Activated effector memory CD4-positive, alpha-beta T cell treated with anti-CD3 and anti-CD28 coated beads, Interleukin-2, amount 50 U/mL, for 16 hours (primary cell): ENCODE measurements at places on chromosomes 6 and 20.

GRCh38 chr6:121876721-121877120 lies 441.3 kb downstream of the GJA1 start:
- DNase-seq = no peak

- no peak for DNase-seq
Measured at GRCh38 chr20:16271450-16271849, 301.8 kb downstream of the KIF16B start.

DNA sequence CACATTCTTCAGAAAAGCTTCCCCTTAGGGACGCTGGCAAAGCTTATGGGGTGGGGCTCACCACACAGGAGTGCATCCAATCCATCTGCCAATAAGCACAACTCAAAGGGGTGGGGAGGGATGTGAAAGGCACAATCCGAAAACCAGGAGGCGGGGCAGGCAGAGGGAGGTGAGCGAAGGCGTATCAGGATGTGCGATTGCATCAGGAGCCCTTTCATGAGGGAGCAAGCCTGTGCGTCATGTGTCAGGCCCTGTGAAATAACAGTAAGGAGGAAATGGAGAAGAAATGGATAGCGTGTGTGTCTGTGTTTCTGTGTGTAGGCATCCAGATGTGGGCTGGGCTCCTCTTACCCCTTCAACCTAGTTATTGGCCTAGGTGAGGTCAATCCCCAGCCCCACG lies 382.4 kb upstream of the CDH4 start:
- DNase-seq = no peak

- DNase-seq = no peak
Measured at GRCh38 chr6:124285146-124285545, 481.5 kb downstream of the NKAIN2 start.

- DNase-seq = no peak
Measured at GRCh38 chr6:45174045-45174444, 154.1 kb upstream of the RUNX2 start.

DNA sequence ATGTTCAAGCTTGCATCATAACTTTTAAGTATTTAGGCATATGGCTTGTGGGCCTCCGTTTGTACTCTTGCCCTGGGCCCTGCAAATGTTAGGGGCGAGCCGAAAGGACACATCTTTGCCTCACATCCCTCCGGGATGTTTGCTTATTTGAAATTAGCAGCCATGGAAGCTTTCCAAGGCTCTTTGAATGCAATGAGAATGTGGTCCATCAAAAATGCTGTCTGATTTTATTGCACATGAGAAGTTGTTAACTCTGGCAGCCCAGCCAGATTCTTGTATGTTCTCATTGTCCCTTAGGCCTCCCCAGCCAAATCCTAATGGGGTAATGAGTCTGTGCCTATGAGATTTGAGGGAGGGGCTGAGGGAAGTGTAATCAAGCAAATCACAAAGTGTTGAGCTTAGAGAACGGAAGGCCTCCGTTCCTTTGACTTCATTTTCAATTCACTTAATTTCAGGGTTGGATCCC lies 261.2 kb upstream of the MARCKS start:
- no peak for DNase-seq

DNA sequence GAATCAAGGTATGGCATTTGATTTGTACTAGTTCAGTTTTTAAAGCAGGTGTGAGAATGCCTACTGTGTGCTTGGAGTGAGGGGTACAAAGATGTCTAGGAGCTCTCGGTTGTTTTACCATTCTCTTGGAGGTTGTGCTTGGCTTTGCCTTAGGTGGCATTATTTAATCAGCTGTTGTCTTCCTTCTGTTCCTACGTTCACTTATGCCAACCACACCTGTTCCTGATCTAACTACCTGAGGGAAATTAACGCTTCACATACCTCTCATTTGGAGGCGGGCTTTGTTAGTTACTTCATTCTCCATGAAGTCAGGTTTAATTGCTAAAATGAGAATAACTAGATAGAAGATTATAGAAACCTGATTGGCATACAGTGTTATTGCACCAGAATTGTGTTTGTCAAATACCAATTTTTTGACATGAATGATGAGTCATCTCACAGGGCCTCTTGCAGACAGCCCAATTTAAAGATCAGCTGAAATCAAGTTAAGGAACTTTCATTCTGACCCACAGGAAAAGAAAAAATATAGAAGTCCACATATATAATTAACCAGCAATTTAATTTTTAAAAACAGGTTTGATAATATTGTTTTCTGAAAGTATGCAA lies 24.8 kb upstream of the PBOV1 start:
- DNase-seq = no peak

DNA sequence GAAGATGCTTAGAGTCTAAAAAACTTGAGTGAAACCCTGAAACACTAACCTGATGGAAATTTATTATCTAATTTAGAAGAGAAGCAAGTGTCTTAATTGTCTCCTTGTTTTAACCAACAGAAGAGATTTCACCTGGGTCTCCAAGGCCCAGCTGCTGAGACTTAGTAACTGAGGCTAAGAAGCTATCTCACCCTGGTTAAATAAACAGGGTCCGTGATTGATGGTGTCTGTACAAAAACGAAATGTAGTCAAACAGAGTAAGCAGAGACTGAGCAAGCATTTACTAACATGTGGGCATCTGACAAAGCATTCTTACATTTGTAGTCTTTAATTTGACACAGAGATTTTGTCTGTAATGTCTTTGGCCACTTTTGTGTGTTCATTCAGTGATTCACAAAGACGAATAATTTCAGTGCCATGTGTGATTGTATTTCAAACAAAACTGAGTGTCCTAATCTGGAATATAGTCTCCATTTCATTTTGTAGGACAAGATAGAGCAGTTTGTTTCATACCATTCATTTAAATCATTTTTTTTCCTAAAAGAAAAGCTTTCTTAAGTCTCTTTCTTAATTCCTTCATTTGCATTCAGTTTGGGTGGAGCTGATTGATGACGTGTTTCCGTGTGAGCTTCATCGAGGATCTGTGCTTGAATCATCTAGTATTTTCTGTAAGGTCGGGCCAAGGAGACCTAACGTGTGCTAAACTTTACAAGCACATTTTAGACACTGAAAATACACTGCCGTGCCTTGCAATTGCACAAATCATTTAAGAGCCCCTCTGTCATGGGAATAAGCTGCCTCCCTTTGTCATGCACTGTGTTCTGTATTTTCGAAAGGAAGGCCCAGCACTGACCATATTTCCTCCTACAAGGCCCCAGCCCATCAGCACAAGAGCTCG lies 170.6 kb upstream of the QKI start:
- DNase-seq = no peak

DNA sequence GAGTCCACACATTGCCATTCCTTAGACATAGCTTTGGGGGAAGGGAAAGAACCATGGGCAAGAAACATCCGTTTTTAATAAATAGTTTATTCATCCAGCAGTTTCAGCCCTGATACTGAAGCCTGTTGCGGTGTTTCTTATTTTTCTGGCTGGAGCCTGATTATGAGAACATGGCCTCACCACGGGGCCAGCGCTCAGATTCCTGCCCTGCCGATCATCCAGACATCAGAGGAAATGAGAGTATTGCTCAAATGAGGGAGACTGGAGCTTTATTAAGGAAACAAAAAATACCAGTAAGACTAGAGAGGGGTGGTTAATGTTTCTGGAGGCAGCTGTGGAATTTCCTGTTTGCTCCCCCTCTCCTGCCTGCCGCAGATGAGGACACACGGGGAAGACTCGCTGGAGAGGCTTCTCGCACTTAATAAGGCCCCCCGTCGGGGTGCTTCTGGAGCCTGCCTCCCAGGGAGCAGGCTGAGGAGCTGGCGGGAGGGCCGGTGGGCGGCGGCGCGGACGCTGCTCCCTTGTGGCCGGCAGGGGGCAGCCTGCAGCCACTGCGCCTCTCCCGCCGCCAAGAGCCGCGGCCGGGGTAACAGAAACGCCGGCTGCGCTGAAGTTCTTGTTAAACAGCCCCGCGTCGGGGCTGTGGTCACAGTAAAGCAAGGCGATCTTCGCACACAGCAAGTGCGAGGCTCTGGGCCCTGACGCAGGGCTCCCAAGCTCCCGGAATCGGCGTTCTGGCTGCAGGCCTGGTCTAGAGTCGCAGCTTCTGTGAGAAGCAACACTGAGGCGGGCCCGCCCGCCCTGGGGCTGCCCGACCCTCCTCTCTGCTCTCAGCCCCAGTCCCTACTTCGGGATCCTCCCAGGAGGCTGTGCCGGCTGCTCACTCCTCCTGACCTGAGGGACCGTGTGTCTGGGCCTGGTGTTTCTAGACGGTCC lies 17.5 kb downstream of the LEMD2 start:
- DNase-seq = peak; percentile 86

- DNase-seq = no peak
Measured at GRCh38 chr20:21510414-21511384, 3.2 kb downstream of the NKX2-2 start.

GRCh38 chr20:60295214-60295613 lies 337.0 kb downstream of the CDH26 start:
- DNase-seq = no peak

DNA sequence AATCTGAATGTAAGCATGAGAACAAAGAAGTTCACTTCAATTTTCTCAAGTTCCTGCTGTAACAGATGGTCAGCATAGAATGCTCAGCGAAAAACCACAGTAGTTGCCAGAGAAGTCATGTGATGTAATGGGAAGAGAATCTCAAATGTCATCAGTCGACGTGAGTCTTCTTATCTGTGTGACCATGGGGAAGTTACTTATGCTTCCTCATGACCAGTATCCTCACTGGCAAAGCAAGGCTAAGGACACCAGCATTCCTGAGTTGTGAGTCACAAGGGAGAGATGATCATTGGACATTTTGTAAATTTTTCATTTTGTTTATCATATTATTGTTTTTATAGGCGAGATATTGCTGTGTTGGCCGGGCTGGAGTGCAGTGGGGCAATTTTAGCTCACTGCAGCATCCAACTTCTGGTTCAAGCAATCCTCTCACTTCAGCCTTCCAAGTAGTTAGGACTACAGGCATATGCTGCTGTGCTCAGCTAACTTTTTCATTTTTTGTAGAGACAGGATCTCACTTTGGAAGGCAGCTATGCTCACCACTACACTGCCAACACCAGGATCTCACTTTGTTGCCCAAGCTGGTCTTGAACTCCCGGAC lies 21.9 kb downstream of the SGK1 start:
- DNase-seq = no peak

DNA sequence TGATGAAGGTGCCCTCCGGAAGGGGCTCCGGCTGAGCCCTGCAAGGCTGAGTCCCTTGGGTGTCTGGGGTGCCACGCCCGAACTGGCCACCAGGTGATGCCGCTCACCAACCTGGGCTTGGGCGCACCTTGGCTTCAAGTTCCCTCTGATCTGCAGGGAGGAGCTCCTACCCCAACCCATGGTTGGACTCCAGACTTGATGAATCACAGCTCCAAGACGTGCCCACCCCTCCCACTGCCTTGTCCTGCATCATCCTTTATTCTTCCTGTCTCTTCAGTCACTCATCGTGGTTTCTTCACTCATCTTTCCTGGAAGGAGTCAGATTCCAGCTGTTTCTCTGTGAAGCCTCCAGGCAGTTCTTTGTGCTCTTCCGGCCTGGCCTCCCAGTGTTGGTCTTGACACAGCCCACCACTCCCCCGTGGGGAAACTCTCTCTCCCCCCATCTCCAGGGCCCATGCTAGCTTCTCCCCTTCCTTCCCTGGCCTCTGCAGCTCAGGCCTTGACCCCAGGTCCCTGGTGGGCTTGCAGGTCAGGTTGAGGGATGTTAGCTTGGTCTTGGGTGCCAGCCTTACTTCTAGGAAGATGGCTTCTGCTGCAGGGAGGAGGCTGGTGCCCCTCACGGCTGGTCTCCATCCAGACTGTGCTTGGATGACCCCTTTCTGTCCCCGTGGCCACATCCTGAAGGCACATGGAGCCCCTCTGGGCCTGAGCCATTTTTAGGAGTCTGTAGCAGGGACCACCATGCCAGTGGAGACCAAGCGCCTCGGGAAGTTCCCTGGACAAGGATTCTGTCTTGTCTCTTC lies 2.6 kb upstream of the ZBP1 start:
- DNase-seq = peak; percentile 89

DNA sequence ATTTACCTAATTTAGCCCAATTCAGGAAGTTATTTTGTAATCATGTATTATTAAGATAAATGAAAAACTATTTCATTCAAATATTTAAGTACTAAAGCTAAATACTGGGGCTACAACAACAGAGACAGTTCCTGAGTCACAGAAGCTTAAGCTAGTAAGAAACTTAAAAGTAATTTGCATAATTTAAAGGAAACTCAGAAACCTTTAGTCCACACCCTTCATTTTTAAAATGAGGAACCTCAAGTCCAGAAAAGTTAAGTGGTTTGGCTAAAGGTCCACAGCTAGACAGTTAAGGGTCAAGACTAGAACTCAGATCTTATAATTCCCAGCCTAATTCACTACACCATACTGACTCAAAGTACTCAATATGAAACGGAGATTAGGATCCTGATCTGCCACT lies 7.2 kb downstream of the LMBRD1 start:
- no peak for DNase-seq

DNA sequence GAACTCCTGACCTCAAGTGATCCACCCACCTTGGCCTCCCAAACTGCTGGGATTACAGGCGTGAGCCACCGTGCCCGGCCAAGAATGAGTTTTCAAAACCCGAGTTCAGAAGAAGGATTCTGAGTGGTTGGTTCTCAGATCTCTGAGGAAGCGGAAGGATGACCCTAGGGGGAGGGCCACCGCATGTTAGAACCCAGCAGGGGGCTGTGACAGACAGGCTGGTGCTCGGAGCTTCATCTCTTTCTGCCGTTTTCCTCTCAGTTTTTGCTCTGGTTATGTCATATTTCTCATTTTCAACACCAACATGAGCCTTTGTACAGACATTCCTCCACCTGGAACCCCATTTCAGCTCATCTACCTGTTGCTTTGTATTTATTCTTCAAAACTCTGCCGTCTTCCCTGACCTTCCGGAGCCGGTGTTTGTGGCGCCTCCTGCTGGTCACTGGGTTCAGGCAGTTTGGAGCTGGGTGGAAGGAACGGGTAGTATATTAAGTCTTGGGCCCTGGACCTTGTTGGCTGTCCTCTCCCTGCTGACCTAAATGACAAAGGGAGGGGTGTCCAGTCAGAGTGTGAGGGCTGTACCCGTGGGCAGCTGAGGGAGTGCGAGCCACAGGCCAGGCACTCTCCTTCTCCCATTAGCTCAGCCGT lies at the start of gene DEFB123:
Gene DEFB123 (plus strand): TSS at position 621 of the 648 bp plus-strand sequence. CDS start 67 bp downstream, outside the sequence.
- no peak for DNase-seq

DNA sequence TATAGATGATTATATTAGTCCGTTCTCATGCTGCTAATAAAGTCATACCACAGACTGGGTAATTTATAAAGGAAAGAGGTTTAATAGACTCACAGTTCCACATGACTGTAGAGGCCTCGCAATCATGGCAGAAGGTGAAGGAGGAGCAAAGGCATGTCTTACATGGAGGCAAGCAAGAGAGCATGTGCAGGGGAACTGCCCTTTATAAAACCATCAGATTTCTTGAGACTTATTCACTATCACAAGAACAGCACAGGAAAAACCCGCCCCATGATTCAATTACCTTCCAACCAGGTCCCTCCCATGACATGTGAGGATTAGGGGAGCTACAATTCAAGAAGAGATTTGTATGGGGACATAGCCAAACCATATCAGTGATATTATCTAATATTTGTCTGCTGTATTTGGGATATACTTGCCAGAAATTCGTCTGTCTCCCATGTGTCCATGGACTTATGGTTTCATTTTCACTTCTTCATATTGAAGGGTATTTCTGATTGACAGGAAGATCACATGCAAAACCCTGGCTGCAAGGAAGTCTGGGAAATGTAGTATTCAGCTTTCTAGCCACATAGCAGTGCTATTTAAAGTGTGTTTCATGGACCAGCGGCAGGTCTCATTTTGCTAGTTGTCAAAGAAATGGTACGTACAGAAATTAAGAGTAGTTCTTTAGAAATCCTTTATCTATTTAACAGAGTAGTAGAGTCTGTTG lies 50.5 kb upstream of the PAK5 start:
- no peak for DNase-seq
